CD14-positive monocyte (primary cell): ENCODE measurements at places on chromosomes 5 and 9.

- DNase-seq = no peak
These were observed 14.1 kb downstream of the FBXL17 start for GRCh38 chr5:108367679-108368334.

GRCh38 chr5:60448600-60448999 is 251.4 kb downstream of the DEPDC1B start:
- no peak for DNase-seq

DNA sequence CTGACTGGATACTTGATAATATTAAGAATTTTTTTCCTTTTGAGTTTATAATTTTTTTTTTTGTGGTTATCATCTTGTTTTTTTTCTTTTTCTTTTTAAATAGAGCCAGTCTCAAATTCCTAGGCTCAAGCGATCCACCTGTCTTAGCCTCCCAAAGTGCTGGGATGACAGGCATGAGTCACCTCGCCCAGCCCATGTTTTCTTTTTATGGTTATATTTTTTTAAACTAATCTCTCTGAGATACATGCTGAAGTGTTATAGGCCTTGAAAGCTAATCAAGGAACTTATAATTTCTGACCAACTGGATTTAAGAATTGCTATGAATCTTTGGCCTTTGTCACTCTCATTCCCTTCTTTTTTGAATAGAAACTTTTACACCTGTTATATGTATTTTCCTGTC is 6.8 kb upstream of the AMACR start:
- no peak for DNase-seq

- DNase-seq = no peak
These were observed 53.7 kb downstream of the PLAC8L1 start for GRCh38 chr5:146051678-146052077.

DNA sequence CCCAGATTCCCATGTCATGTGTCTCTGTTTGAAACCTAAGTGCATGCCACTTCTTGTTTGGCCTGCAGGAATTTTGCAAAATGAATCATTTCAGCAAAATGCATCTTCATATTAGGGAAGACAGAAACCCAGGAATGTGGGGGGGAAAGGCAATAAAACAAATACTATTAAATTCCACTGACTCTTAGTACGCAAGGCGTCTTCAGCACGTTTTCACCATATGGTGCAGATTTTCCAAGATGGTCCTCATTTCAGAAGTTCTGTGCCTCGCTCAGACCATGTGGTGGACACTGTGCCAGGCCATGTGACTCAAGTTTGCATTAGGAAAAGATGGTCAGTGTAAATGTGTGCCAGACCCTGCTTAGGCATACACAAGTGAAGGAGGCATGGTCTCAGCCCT is 184.0 kb downstream of the ACTL7B start:
- no peak for DNase-seq

DNA sequence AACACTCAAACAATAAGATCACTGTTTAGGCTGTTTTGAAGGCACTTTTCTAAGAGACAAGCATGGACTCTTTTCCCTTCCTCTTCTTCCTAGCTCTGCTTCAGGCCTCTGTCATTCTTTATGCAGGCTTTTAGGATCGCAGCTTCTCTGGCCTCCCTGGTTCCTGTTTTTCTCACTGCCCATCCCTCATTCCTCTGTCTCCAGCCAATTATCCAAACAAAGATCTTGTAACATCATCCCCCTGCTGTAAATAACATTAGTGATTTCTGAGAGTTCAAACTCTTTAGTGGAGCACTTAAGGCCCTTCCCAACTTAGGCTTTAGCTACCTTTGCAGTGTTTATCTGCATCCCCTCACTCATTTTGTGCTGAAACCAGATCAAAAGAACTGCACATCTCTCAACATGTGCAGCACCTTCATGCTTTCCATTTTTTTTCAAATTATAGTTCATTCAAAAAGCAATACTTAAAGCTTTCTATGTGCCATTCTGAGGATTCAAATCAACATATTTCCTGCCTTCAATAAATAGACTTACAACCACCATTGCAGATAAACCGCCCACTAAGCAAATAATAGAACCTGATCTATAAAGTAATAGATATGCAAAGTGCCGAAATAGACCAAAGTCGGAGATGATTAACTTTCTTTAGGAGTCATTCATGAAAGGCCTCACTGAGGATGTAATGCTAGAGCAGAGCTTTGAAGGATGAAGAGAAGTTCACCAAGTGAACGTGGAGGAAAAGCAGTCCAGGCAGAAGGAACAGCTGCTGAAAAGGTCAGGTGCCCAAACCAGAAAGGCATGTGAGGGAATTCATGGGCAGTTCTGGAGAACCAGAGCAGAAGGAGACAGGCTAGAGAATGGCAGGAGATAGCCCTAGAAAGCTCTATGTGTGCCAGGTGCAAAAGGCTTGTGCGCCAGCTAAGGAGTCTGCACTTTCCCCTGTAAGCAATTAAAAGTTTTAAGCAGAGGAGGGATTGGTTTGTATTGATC is 95.8 kb upstream of the ZNF366 start:
- DNase-seq = no peak
